ENCODE measurements at places on chromosomes 3 and 15.
A peak's percentile ranks its signal among the peaks of the same experiment; 100 is the strongest.

DNA sequence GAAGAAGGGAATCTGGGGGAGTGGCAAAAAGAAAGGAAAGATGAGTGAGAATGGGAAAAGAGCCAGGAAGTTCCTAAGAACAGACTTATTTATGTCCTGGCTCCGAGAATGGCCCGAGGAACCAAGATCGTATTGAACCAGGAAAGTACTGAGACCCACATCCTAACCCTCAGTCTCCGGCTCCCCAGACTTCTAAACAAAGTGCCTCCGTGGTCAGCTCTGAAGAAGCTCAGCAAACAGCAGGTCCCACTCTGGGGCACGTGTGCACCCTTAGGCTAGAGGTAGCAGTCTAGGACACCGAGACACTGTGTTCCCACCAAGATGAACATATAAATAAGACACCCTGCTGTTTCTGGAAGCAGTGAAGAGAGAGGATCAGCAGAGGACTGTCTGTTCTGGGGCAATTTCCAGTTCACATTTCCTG lies 307.4 kb downstream of the NTRK3 start:
- no peaks in the 10 kb centered on the region for H3K27me3 ChIP-seq
- DNase-seq: no peak
- no peak overlapping the region for H3K27ac ChIP-seq
- H3K4me3 ChIP-seq: no peak overlapping the region
- no peaks in the 10 kb centered on the region for H3K4me1 ChIP-seq

DNA sequence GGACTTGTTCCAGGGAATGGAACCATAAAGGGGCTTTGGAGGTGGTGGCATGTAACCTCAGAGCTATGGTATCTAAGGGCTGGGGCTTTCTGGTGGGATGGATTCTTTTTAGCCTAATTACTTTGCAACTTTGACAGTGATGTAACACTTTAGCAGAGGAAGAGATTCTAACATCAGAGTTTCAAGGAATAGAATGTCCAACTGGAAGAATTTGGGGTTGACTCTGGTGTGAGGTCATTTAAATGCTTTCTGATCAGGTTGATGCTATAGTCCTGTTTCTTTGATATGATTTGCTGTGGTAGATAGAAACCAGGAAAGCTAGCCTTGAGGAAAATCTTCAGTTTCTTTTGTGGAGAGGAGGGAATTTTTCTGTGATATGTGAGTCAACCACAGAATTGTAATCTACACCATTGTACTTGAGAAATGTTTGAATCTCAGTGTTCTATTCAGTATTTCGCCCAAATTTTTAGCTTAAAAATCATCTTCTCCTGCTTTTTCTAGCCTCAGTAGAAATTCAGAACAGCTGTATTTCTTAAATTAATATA lies 40.0 kb downstream of the ATP2C1 start:
- DNase-seq: no peak
- H3K4me3 ChIP-seq: peak overlapping the region; percentile 33
- peaks cover 13% of the 10 kb centered on the region for H3K4me1 ChIP-seq
- H3K36me3 ChIP-seq: peaks cover 18% of the 10 kb centered on the region

DNA sequence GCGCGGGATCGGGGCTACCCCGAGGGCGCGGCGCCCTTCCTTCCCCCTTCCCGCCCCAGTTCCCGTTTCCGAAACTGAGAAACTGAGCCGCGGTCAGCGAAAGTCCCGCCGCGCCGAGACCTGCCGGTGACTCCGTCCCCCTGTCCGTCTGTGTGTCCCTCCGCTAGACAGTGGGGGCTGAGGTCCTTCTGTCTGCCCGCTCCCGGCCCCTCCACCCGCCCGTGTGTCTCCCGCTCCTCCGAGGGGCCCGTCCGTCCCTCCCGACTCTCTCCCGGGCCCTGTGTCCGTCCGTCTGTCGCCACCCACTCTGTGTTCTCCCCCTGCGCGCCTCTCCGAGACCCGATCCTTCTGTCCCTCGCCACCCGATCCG lies 426 bp downstream of the PRKCD start:
- no peaks in the 10 kb centered on the region for H3K27me3 ChIP-seq
- peaks cover 28% of the 10 kb centered on the region for H3K4me1 ChIP-seq
- H3K4me3 ChIP-seq: peak overlapping the region; percentile 86
- H3K36me3 ChIP-seq: no peaks in the 10 kb centered on the region

- H3K36me3 ChIP-seq: no peaks in the 10 kb centered on the region
- peak; percentile 64 for DNase-seq
- no peak overlapping the region for H3K27ac ChIP-seq
- H3K4me3 ChIP-seq: no peak overlapping the region
- H3K4me1 ChIP-seq: peaks cover 11% of the 10 kb centered on the region
Observed at GRCh38 chr3:49600781-49601180, 46.5 kb downstream of the BSN start.

DNA sequence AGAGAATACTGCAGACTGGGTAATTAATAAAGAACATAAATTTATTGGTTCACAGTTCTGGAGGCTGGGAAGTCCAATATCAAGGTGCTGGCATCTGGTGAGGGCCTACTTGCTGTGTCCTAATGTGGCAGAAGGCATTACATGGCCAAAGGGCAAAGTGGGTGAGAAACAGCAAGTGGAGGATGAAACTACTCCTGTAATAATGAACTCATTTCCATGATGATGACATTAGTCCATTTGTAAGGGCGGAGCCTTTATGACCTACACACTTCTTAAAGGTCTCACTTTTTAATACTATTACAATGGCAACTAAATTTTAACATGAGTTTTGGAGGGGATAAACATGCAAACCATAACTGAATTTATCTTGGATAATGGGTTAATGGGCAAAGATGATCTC lies 139.6 kb upstream of the SGO1 start:
- H3K4me1 ChIP-seq: no peaks in the 10 kb centered on the region
- H3K36me3 ChIP-seq: no peaks in the 10 kb centered on the region
- no peak overlapping the region for H3K27ac ChIP-seq
- H3K4me3 ChIP-seq: no peak overlapping the region
- DNase-seq: no peak
- no peaks in the 10 kb centered on the region for H3K27me3 ChIP-seq

DNA sequence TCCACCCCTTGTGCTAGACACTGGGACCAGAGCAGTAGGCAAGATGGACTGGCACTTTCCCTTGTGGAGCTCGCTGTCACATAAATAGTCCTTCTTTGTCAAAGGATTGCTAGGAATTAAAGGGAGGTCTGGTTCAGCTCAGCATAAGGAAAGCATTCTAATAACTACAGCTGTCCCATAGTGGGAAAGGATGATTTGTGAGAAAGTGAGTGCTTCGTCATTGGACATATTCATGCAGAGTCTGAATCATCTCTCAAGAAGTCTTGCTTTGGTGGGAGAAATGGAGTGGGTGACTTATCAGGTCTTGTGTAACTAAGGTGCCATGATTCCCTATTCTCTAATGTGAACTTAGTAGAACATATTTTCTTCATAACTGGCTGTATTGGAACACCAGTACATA lies 14.7 kb downstream of the PPARG start:
- H3K27me3 ChIP-seq: peaks cover 16% of the 10 kb centered on the region
- H3K4me3 ChIP-seq: no peak overlapping the region

DNA sequence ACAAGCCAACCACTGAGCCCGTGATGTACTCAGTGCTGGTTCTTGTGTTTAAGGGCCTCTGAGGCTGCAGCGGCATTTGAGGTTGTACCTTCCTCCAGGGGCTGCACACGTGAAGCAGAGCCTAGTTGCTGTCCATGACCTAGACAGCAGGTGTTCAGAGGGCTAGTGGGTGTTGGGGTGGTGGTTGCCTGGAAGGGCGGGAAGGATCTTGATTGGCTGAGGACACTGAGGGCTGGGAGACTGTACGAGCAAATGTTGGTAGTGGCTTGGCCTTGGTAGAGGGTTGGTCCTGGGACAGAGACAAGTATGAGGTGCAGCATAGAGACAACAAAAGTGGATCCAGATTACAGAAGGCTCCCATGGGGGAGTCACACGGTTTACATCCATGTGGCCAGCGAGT lies 17.0 kb upstream of the HES1 start:
- H3K4me1 ChIP-seq: no peaks in the 10 kb centered on the region
- H3K27me3 ChIP-seq: peaks cover 79% of the 10 kb centered on the region
- no peak overlapping the region for H3K27ac ChIP-seq
- no peaks in the 10 kb centered on the region for H3K36me3 ChIP-seq
- H3K4me3 ChIP-seq: no peak overlapping the region
- DNase-seq: no peak

DNA sequence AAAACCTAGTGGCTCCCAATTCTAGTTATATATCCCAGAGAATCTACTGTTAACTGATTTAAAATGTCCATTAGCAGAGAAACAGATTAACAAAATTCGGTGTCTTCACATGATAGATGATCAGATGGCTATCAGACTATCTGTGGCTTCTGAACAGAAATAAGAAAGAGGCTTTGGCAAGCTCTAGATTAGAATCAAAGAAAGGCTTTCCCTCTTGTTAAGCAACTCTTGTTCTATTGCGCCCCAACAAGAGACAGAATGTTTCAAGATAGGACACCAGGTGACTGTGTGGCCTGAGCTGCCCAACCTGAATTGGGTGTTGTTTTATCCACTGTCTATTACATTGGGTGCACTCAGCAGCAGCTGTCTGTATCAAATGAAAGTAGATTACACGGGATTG lies 483.7 kb downstream of the FHIT start:
- H3K27ac ChIP-seq: no peak overlapping the region
- no peak overlapping the region for H3K4me3 ChIP-seq
- H3K27me3 ChIP-seq: peaks cover 12% of the 10 kb centered on the region
- peaks cover 1% of the 10 kb centered on the region for H3K4me1 ChIP-seq
- H3K36me3 ChIP-seq: no peaks in the 10 kb centered on the region

DNA sequence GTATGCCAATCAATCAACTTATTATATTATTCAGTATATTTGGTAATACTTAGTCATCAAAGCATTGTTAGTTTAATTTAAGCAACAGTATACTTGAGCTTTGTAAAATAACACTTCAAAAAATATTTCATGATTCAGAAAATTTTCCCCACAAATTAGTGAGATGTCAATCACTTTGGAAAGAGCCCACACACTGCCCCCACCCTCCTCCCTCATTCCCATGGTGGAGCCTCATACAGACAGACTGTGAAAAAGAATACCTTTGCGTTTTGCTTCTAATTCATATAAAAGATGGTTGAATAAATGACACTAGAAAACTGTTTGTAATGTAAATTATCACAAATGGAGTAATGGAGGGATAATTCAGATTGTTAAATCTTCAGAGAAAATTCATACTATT lies 43.3 kb upstream of the MYO5C start:
- H3K27ac ChIP-seq: no peak overlapping the region
- H3K27me3 ChIP-seq: no peaks in the 10 kb centered on the region
- H3K4me3 ChIP-seq: no peak overlapping the region
- peaks cover 19% of the 10 kb centered on the region for H3K36me3 ChIP-seq
- peaks cover 28% of the 10 kb centered on the region for H3K4me1 ChIP-seq

DNA sequence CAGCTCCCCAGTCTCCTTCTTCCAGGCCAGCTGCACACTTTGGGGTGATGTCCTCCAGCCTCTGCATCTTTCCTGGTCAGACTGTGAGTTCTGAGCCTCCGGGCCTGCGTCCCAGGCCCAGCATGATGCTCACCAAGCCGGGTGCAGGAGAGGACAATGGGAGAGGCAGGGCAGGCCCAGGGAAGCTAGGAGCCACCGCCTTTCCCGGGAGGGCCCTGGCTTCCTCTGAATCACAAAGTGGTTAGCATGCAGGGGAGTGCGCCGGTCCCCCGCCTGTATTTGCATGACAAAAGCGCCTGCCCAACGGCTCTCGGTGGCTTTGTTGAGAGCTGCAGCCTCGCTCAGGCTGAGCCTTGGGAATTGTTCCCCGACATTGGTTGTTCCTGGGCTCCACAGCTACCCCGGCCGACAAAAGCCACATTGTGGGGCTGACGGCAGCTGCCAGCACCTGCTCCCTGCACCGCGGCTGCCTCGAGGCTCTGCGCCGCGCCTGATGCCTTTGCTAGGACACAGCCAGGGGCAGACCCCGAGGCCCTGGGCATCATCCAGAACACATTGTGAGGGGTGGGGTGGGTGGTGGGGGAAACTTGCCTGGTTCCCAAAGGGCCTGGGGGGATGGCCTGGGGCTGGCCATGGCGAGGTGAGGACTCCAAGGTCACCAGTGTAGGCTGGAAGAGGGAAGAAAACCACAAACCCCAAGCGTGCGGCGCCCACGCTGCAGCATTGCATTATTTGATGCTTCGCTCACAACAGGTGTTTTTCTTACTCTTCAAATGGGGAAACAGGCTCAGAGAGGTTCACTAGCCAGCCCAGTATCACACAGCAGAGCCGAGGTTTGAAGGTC lies 20.0 kb upstream of the KLF13 start:
- H3K4me3 ChIP-seq: no peak overlapping the region
- H3K27me3 ChIP-seq: peaks cover 45% of the 10 kb centered on the region
- peak; percentile 83 for DNase-seq
- peaks cover 11% of the 10 kb centered on the region for H3K4me1 ChIP-seq
- H3K36me3 ChIP-seq: no peaks in the 10 kb centered on the region
- no peak overlapping the region for H3K27ac ChIP-seq

- no peak for DNase-seq
- H3K4me3 ChIP-seq: no peak overlapping the region
- H3K27me3 ChIP-seq: no peaks in the 10 kb centered on the region
- peak overlapping the region; percentile 89 for H3K27ac ChIP-seq
Observed at GRCh38 chr15:89115547-89115946, 27.3 kb downstream of the ABHD2 start.

GRCh38 chr3:70108072-70108471 lies 108.5 kb downstream of the SAMMSON start:
- H3K36me3 ChIP-seq: no peaks in the 10 kb centered on the region
- DNase-seq: no peak
- H3K4me1 ChIP-seq: no peaks in the 10 kb centered on the region
- no peak overlapping the region for H3K4me3 ChIP-seq
- peaks cover 23% of the 10 kb centered on the region for H3K27me3 ChIP-seq
- no peak overlapping the region for H3K27ac ChIP-seq

DNA sequence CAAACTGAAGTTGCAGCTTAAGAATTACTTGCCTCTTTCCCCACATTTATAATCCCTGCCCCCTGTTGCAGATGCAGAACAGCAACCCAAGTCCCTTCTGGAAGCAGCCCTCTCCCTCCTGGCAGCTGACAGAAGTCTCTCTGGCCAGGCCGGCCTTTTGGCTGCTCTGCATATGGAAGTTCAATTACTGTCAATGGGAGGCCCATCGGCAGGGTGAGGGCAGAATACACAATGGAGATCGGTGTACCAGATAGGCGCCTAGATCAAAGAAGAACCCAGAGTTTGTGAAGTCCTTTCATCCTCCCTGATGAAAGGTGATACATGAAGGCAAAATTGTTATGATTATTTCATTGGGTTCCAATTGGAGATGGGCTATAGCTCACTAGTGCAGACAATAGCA lies 327.9 kb upstream of the CTNNB1 start:
- H3K36me3 ChIP-seq: no peaks in the 10 kb centered on the region
- no peaks in the 10 kb centered on the region for H3K4me1 ChIP-seq
- no peak overlapping the region for H3K27ac ChIP-seq
- H3K27me3 ChIP-seq: peaks cover 3% of the 10 kb centered on the region
- no peak for DNase-seq
- no peak overlapping the region for H3K4me3 ChIP-seq

DNA sequence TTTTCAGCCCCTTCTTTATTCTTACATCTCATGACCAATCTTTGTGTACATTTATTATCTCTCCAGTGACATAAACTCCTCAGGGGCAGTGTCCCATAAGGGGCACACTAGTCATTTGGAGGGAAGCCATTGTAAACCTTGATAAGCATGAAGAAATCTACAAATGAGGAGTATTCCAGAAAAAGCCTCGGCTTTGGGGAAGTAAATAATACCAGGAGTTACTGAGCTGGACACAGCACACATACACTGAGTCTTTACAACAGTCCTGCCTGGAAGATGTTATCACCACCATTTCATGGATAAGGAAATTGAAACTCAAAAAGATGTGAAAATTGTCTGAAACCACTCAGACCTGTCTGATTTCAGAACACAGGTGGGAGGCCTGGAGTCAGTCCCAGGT lies 15.4 kb upstream of the POLR2M start:
- no peaks in the 10 kb centered on the region for H3K27me3 ChIP-seq
- H3K4me3 ChIP-seq: no peak overlapping the region
- peaks cover 57% of the 10 kb centered on the region for H3K4me1 ChIP-seq
- H3K27ac ChIP-seq: no peak overlapping the region
- DNase-seq: no peak

Measured in osteocyte (in vitro differentiated cells).